Stimulated activated CD4-positive, alpha-beta T cell treated with anti-CD3 and anti-CD28 coated beads, TNF-alpha, amount 100 ng/mL, for 48 hours (primary cell): ENCODE measurements at places on chromosomes 5 and 9.

DNA sequence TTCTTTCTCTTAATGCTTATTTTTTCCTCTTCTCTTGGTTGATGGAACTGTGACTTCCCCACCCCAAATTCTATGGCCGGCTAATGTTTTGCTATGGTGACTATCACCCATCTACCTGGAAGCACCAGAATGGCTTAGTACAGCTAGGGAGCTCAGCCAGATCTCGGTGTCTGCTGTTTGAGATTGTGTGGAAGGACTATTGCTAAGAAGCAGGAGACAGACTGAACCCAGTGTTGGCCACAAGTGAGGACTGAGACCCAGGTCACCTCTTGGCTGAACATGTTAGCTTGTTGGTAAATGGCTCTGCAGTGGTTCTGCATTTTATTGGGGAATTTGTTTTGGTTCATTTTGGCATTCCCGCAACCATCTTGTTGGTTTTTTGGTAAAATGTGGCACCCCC is 2.7 kb downstream of the PRRC2B start:
- DNase-seq: no peak

DNA sequence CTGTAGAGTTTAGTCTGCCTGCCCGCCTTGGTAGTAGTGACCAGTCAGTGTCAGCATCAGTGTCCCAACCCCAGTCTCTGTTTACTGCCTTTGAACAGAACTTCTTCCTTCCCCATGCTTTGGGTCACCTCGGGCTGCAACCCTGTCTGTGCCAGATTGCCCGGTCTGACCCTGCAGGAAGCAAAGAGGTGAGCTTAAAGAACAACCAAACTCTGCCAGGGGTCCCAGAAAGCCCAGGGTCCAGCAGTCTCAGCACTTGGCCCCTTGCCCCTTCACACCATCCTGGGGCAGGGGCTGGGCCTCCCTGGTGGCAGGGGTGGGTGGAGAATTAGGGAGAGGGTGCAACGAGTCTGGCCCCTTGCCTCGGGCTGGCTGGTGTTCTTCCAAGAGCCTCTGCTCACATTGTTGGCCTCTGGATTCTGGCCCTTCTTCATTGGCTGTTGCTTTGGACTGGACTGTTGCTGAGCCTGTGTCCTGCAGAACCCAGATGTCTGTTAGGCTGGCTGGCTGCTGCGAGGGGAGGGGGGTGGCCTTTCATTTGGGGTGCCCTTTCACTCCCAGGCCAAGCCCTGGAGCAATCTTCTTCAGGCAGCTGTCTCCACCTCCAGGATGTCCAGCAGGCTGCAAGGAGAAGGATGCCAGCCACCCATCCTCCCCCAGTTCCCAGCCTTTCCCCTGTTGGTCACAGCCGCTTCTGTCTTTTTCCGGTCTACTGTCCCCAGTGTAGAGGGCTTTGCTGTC is 51.2 kb downstream of the SAR1B start:
- no peak for DNase-seq

- no peak for DNase-seq
Measured at GRCh38 chr9:73680831-73681230, 529.2 kb downstream of the ANXA1 start.

GRCh38 chr5:60738933-60739332 is 39.0 kb upstream of the DEPDC1B start:
- DNase-seq: no peak

DNA sequence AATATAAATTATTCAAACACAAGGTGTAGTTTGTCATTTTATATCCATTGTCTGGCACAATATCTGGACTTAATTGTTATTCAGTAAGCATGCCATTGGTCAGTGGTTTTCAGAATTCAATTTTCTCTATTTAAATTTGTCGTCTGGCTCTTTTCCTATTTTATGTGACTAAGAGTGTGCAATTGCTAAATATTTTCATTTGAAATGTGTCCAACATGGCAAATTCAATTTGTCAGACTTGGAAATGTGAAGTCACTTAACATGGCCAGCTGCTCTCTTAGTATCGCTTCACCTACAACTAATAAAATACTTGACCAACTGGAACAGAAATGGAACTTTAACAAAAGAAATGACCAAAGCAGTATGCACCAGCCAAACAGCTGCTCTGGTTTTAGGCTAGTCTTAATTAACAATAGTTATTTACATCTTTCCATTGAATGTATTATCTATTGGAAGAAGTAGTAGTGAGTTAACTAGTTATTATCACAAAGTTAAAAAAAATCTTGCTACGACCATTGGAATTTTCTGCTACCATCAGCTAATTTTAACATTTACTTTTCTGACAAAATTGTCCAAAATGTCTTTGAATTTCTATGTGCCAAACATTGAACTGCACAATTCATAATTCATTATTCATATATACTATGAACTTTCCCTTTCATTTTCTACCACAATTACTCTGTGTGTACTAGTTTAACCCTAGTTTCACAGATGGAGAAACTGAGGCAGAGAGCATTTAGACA is 720.7 kb upstream of the FAM174A start:
- no peak for DNase-seq

GRCh38 chr9:73129941-73130685 is 21.6 kb upstream of the ANXA1 start:
- no peak for DNase-seq

GRCh38 chr5:15690611-15691010 is 190.6 kb downstream of the FBXL7 start:
- no peak for DNase-seq

- DNase-seq: no peak
Measured at GRCh38 chr5:66515209-66515608, 81.0 kb upstream of the MAST4 start.

- no peak for DNase-seq
Measured at GRCh38 chr5:149771216-149771980, 41.3 kb downstream of the PPARGC1B start.

GRCh38 chr9:93299418-93300174 is 115.7 kb downstream of the WNK2 start:
- DNase-seq: no peak

DNA sequence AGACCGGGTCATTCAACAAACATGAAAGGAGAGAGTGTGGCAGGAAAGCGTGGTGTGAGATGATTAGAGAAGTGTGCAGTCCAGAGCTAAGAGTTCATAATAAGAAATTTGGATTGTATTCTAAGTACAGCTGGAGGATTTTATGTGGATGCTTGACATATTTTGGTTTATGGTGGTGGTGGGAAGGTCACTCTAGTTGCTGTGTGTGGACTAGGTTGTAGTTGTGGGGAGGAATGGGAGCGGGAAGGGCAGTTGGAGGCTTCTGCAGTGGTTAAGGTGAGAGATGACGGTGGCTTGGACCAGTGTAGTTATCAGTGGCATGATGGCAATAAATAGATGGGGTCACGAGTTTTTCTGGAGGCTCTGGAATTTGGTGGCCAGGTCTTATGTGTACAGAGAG is 45.7 kb upstream of the GPR151 start:
- no peak for DNase-seq

- DNase-seq: no peak
Measured at GRCh38 chr9:19286634-19287188, 56.2 kb downstream of the DENND4C start.

DNA sequence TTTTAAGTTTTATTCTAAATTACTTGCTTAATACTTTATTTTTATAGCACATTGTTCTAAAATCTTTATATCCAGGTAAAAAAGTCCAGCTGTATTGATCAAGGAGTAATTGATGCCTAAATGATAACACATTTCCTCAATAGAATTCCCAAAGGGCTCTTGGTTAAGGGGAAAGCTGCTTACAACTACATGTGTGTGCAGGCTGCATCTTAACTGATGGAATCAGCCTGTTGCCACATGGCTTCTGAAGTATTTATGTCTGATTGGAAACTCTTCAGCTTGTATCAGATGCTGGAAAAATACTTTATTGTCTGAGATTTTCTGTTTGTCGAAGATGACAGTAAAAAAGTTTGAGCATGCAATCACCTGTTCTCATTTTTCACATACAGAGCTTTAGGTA is 182.6 kb downstream of the FBXL7 start:
- DNase-seq: no peak

GRCh38 chr9:121059998-121060636 is 10.0 kb upstream of the C5 start:
- no peak for DNase-seq

DNA sequence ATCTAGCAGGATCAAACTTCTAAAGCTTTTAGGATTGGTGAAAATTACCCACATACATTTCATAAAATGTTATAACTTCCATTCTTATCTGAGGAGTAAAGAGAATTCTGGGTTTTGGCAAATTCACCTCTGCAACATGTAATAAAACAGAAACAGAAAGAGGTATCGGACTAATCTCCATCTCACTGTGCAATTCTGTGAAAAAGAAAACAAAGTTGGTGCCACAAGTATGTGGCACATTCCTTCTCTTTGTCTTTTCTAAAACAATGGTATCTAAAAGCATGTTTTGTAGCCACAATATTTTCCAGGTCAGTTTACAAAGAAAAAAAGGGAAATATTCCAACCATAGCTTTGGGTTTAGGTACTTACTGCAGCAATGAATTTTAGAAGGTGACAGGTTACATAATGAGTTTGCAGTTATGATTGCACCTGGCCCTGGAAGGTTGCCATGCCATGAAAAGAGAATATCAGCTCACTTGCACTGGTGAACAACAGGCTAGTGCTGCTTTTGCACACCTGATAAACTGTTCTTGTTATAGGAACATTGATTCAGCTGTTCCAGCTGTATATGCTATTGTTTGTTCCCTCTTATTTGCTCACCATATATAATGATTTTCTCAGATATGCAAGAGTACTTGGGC is 491.3 kb upstream of the MEF2C start:
- DNase-seq: no peak

GRCh38 chr5:91266184-91266705 is 116.9 kb downstream of the ARRDC3 start:
- DNase-seq: no peak

GRCh38 chr5:73435759-73436534 is 12.6 kb downstream of the FOXD1 start:
- no peak for DNase-seq

GRCh38 chr5:148482697-148483462 is 99.1 kb downstream of the FBXO38 start:
- peak; percentile 52 for DNase-seq

DNA sequence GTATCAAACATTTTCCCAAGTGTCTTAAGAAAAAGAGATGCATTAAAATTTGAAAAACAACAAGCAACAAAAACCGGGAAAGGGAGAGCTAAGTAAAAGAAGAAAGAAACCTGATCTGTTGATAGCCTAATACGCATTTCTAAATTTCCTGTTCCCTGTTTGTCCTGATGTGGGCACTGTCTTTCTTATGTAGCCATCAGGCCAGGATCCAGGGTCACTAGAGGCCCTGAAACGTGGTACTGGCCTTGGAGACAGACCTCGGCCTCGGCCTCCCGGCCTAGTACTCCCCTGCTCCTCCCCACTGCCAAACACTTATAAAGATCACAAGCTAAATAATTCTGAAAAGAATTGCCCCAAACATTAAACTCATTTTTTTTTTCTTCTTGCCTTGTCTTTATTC is 547.2 kb downstream of the IRX1 start:
- no peak for DNase-seq

DNA sequence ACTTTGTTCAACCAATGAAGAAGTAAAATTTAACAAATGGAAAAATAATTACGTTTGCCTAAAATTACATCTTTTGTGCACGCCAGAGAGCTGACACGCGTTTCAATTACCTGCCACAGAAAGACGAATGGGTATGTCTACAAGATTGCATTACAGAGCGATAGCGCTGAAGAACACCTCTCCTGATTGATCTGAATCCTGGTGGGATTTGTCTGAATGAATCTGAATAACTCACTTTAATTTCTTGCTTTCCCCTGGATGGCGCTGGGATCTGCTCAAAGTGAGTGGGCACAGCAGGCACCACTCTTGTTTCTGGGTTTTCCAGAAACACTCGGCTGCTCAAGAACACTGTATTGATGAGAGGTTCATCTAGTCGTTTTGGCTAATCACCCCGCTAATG is 148.8 kb upstream of the TBC1D2 start:
- no peak for DNase-seq

DNA sequence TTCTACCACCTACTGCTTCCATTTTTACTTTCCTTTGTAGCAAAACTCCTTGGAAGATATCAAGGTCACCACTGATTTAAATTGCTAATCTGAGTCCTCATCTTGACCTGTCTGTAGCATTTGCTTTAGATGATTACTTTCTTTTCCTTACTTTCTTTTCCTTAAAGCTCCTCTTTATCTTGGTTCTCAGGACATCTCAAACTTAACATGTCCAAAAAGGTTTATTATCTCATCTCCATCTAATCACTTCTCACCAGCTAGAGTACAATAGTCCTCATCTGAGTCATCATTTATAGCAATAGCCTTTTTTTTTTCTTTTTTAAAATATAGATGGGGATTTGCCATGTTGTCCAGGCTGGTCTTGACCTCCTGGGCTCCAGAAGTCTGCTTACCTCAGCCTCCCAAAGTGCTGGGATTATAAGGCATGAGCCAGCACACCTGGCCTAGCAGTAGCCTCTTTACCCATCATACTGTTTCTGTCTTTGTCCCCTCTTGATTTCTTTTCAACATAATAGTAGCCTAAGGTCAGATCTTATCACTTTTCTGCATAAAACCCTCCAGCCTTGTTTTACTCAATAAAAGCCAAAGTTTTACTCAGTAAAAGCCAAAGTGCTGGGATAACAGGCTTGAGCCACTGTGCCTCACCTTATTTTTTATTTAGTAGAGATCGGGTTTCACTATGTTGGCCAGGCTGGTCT is 32.9 kb upstream of the GPR21 start:
- DNase-seq: no peak

DNA sequence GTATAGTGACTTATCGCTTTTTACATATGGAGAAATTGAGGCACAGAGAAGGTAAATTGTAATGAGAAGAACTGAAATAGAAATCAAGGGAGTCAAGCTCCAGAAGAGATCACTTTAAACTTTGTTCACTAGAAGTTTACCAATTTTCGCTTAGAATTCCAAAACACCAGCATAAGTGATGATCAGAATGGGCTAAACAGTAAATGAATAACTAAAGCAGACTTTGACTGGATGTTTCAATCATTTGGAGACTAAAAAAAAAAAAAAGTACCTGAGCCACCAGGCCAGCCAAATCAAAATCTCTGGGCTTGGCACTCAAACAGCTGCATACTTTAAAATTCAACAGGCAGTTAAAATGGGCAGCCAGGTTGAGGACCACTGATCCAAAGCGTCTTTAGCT is 38.2 kb upstream of the FYB1 start:
- no peak for DNase-seq

DNA sequence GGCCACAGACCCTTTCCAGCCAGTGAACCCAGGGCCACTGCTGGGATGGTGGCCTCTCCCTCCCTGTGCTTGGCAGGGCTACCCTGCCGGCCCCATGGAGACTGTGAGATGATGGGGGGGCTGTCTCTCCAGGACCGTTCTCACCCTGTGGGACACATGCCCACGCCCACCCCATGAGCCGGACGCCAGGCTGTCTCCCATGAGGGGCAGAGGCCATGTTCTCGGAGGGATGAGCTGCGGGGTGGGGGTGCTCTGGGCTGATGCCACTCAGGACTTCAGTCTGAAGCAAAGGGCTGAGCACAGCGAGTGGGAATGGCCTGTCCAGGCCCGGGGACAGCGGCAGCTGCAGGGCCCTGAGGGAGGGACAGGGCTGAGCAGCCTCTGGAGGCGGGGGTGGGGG is 88.9 kb downstream of the KCNT1 start:
- DNase-seq: no peak

- DNase-seq: no peak
Measured at GRCh38 chr5:60208716-60209115, 315.2 kb upstream of the PDE4D start.
